ENCODE measurements at places on chromosomes 3 and 15.

GRCh38 chr15:74242441-74243185 lies 6.5 kb downstream of the CCDC33 start:
- DNase-seq = peak; percentile 73

- DNase-seq = no peak
These were observed 82.7 kb downstream of the GPR156 start for GRCh38 chr3:120202363-120202762.

DNA sequence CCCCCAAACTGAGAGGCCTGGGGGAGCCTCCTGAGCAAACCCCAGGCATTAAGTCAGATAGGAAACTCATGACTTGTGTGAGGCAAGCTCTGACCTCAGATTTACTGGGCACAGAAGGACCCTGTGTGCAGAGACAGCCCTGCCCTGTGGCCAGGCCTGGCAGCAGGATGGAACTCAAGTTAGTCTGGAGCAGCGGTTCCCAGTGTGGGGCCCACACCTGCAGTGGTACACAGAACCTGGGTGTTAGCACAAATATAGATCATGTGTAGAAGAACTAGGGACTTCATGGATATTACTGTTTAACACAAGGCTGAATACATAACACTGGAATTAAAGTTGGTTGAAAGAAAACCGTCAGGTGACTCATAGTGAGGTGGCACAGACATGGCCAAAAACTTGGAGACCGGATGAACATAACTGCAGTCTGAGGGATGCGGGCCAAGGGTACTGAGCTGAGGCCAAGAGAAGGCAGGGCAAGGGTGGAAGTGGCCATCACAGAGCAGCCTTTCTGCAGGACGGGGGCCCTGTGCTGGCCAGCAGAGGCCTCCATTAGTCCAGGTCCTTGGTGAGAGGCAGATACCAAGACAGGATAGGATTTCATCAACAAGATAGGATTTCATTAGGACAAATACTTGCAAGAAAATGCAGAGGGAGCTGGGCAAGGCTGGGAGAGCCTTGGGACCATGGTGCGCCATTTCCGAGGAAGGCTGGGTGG lies 40.9 kb downstream of the IRAK2 start:
- DNase-seq = peak; percentile 91

- DNase-seq = peak; percentile 77
These were observed 128.4 kb upstream of the ZBED2 start for GRCh38 chr3:111723293-111724215.

GRCh38 chr3:5791558-5791957 lies 604.1 kb downstream of the EDEM1 start:
- DNase-seq = no peak

- no peak for DNase-seq
These were observed 53.2 kb upstream of the BOC start for GRCh38 chr3:113158171-113158570.

GRCh38 chr15:89880727-89881126 lies 13.1 kb downstream of the AP3S2 start:
- DNase-seq = no peak

- DNase-seq = peak; percentile 84
These were observed 75.1 kb downstream of the CLDN11 start for GRCh38 chr3:170493712-170494182.

GRCh38 chr3:37309921-37310665 lies 135.7 kb upstream of the LRRFIP2 start:
- DNase-seq = no peak

GRCh38 chr15:61196711-61197586 lies 32.2 kb downstream of the RORA start:
- no peak for DNase-seq

DNA sequence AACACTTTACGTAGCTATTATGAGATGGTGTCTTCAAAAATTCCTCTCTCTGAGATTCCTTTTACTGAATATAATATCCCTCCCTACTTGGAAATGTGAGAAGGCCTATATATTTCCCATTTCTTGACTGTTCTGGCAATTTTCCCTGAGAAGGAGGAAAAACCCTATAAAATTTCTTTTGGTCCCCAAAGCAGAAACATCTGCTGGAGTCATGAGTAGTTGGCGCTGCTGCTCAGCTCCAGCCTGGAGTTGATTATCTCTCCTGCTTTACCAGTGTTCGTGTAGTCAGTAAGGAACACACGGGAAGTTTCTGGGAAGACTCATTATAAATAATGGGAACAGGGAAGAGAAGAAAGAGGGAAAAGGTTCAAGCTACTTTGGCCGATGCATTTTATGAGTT lies 680.1 kb downstream of the EPHA3 start:
- DNase-seq = no peak

GRCh38 chr3:197562398-197563251 lies 6.9 kb upstream of the BDH1 start:
- DNase-seq = no peak

GRCh38 chr15:78207110-78207458 lies 27.3 kb downstream of the ACSBG1 start:
- DNase-seq = no peak

GRCh38 chr3:4656059-4656458 lies 162.9 kb downstream of the ITPR1 start:
- DNase-seq = peak; percentile 84

DNA sequence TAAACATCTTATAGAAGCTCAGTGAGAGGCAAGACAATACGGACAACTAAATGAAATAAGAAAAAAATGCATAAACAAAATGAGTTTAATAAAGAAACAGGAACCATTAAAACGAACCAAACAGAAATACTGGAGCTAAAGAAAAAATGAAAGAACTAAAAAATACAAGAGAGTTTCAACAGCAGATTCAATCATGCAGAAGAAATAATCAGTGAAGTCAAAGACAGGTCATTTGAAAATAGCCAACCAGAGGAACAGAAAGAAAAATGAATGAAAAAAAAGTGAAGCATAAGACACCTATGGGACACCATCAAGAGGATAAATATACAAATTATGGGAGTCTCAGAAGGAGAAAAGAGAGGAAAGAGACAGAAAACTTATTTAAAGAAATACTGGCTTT lies 42.5 kb upstream of the PRR20G start:
- DNase-seq = no peak

DNA sequence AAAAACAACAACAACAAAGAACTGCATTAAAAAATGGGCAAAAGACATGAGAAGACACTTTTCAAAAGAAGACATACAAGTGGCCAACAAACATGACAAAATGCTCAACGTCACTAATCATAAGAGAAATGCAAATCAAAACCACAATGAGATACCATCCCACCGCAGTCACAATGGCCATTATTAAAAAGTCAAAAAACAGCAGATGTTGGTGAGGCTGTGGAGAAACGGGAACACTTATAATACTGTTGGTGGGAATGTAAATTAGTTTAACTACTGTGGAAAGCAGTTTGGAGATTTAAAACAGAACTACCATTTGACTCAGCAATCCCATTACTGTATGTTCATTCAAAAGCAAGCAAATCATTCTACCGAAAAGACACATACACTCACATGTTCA lies 15.1 kb downstream of the EIF1B start:
- no peak for DNase-seq

DNA sequence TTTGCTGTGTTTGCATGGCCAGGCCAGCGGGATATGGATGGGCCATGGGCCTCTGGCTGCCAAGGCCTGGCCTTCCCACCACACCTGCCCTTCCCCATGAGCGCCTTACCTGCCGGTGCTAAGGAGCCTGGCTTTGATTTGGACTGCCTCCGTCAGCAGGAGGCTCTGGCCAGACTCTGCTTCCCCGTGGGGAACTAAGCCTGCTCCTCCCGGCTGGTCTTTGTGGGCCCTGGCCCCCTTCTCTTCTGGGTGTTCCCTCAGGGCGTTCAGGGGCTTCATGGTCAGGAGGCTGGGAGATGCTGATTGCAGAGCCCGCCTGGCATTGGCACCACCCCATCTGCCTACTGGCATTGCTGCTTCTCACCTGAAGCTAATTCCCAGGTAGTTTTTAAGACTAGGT lies 45.2 kb downstream of the SMAD6 start:
- DNase-seq = no peak

DNA sequence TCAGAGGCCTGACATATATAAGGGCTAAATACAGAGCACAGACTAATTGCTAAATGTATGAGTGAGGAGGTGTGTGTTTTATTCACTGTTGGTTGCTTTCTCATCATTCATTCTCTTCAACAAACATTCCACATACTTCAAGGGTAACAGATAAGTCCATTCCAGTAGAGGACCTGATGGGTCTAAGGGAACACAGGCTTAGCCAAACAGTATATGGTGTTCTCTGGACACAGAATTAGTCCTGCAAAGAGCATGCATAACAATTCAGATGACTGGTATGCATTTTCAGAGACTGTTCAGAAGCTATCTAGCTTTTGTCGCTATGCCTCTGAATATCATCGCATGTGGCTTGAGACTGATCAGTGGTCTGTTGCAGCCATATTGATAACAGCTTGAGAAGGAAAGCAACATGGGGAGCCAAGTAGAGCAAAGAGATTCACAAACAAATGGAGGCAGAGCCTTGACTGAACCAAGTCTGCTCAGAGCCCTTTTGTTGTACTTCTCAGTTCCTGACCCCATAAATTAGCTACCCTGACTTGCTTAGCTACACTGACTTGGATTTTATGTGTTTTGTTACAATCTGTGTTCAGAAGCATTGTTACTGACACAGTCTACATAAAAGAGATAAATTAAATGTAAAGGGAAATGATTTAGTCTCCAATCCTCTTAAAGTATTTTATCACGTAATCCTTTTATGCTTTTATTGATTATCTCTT lies 1178.7 kb downstream of the ROBO1 start:
- no peak for DNase-seq

DNA sequence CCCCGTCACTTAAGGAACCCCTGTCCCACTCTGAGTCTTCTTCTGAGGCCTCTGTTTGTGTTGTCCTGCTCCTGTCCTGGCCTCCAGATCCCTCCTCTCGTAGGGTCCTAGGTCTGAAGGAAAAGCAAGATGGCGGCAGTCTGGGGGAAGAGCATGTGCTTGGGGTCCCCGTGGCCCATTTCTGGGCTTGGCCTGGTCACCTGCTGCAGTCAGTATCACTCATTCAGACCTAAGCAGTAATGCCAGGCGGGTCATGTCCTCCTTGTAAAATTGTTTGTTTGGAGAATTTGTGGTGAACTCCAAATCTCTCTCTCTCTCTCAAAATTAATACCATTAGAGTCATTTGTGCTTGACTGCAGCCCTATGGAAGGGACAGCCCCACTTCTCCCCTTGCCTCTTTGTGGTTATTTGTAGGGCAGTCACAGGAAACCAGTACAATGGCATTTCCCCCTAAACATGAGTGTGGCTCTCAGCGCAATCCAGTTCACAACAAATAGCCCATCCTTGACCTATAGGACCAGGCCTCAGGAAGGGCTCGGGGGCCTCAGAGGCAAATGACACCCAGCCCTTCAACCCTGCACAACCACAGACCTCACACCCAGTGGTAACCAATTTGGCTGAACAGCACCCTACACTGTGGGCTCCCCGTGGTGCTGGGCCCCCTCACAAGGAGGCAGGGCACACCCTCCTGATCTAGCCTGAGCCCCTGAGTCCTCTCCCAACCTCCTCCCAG lies 173.5 kb downstream of the OR4M2 start:
- DNase-seq = no peak

GRCh38 chr3:156642750-156643728 lies 31.4 kb upstream of the TIPARP start:
- peak; percentile 51 for DNase-seq

DNA sequence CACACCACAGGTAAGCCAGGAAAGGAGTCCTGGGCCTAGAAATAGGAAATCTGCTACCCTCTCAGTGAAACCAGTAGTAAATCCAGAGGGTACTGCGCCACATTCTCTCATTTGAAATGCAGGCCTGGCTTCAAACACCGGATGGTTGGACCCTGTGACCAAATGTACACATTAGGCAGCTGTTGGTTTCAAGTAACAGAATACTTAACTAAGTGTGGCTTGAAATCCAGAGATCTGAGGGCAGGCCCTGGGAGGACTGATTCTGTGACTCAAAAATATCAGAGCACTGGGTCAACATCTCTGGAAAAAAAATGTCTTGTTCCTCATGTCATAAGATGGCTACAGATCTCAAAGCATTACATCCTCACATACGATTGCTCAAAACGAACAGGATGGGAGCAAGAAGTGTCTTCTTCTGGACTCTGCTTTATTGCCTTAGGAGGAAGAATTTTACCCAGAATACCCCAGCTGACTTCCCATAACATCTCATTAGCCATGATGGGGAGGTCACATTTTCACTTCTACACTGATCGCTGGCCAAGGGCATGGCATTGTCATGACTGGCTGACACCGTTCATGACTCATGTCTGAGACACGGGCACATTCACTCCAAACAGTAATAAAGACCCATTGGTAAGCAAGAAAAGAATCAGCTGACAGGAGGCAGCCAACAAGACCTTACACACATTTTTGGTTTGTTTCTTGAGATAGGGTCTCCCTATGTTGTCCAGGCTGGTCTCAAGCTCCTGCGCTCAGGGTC lies 166.0 kb downstream of the ARRDC4 start:
- DNase-seq = peak; percentile 14

GRCh38 chr3:182118066-182118465 lies 406.3 kb downstream of the SOX2 start:
- DNase-seq = no peak

DNA sequence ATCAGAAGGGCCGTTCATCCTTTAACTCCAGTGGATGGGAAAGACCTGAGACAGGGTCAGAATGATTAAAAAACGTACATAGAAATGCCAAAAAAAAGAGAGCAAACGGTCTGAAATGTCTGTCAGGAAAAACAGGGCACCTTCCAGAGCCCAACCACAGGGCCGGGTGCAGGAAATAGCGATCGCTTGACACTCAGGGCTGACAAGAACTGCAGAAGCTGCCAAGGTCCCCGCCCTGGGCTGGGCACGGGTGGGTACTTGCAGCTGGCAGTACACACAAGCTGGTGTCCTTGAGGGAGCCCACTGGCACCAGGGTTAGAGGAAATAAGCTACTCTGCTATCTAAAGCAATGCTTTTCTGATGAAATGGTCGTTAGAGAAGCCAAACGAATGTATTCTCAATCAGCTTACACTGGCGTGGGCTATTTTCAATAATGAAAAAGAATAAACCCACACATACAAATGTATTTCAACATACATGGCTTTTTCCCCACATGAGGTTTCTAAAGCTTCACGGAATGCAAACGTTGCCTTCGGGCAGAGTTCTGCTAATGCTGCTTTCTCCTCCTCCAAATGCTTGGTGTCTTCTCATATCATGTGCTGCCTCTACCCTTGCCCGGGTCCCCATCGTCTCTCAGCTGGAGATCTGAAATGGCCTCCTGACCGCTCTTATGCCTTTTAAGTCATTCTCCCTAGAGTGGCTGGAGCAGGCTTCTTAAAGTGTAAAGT lies 15.6 kb downstream of the FRMD4B start:
- DNase-seq = peak; percentile 40

GRCh38 chr15:35271371-35272043 lies 186.4 kb upstream of the NANOGP8 start:
- peak; percentile 19 for DNase-seq

DNA sequence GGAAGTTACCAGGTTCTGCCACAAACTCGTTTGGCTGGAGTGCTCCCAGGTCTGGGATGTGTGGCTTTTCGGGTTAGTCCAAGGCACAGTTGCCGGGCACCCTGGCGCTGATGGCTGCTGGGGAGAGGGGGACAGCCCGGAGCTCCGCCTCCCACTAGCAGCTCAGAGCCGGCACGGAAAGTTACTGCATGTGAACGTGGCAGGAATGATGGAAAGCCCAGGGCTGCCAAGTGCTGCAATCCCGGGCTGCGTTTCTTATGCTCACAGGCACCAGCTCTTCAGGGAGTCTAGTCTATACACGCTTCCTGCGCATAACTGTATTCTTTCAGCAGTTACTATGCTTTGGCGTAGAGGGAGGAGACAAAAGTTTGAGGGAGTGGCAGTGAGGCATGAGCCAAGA lies 141.8 kb upstream of the ICE2 start:
- DNase-seq = peak; percentile 39

- DNase-seq = no peak
These were observed 983.1 kb downstream of the FHIT start for GRCh38 chr3:60268123-60268522.

GRCh38 chr3:128492671-128493569 lies at the start of gene GATA2:
TSS of gene GATA2 (minus strand) at chr3:128493201. CDS start at chr3:128487031, 6,170 bp downstream.
- DNase-seq = no peak

Measured in AG08395 (cell line).